ENCODE measurements at places on chromosomes 6 and 20.

GRCh38 chr6:74268815-74269599 is 573.0 kb downstream of the CD109 start:
- DNase-seq, result no peak

DNA sequence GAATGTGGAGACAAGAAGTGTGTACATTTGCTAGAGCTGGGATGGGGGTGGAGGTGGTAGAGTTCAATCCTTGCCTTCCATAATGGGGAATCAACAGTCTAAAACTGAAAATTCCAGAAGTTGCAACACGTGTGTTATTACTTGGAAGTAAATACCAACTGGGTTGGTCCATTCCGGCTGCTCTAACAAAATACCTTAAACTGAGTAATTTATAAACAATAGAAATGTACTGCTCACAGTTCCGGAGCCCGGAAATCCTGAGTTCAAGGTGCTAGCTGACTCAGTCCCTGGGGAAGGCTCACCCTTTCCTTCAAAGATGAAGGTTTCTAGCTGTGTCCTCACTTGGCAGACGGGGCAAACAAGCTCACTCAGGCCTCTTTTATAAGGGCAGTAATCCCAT is 59.0 kb downstream of the RIN2 start:
- peak; percentile 79 for DNase-seq

DNA sequence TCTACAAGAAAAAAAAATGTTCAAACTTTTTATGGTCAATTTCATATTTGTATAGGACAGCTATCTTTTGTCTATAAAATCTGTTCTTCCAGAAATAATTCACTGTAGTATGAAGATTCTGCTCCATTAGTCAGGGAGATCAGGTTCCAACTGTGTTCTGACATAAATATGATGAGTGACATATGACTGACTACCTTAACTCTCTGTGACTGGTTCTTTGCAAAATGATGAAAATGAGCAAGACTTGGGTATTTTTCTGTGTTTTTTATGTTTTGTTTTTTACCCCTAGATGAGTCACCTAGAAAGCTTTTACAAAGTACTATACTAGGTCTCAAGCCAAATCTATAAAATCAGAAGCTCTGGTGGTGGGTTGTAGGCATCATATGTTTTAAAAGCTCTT is 229.6 kb downstream of the MMUT start:
- no peak for DNase-seq

DNA sequence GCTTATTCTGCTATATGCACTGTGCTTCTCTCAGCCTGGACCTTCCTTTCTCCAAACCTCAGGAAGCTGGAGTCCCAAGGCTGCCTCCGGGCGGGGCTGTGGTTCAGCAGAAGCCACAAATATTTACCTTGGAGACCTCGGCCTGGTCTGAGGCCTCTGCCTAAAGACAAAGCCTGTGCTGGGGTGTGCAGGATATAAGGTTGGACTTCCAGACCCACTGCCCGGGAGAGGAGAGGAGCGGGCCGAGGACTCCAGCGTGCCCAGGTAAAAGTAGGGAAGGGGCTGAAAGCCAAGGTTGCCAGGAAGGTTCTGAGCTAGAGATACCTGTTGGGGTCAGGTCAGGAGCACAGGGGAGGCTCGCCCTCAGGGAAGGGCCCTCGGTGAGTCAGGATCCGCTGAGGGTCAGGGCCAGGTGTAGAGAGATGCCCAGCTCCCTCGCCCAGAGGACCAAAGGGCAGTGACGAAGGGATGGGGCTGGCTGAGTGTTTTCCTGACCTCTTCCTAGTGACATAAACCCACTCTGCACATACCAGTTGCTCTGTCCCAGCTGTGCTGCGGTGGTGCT is at the start of gene BPIFB1:
Gene BPIFB1 (plus strand): TSS at position 224 of the 565 bp plus-strand sequence. CDS start 2,860 bp downstream, outside the sequence.
- DNase-seq, result no peak

DNA sequence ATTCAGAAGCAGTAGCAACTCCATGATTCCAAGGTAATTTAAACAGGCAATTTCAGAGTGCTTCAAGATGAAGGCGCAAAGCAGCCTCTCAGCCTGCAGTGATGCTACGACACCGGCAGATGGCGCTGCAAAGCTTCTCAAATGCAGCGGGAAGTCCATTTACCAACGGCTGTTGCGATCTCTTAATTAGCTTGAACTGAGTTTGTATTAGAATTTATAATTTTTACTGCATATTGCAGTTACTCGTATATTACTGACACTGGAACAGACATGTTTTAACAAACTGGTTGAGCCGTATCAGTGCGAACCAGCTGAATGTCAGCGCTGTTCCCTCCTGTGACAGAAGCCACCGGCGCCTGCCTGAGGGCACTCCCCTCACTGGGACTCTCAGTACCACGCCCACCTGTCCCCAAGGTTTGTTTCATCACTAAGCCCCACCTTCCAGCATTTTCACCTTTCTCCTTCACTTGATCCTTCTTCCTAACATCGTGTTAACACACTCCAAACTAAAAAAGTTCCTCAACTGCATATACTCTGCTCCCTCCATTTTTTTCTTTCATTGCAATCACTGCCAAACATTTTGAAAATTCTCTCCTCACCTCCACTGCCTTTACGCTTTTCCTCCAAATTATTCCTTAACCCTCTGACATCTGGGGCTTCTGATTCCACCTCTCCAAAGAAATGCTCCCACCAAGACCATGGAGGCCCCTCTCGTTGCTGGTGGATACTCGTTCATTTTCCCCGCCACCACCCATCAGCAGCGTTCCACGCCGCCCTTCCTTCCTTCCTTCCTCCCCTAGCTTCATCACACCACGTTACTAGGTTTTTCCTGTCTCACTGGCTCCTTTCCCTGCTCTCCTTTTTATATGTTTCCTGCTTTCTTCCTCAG is 14.5 kb downstream of the GNL1 start:
- DNase-seq, result peak; percentile 78

DNA sequence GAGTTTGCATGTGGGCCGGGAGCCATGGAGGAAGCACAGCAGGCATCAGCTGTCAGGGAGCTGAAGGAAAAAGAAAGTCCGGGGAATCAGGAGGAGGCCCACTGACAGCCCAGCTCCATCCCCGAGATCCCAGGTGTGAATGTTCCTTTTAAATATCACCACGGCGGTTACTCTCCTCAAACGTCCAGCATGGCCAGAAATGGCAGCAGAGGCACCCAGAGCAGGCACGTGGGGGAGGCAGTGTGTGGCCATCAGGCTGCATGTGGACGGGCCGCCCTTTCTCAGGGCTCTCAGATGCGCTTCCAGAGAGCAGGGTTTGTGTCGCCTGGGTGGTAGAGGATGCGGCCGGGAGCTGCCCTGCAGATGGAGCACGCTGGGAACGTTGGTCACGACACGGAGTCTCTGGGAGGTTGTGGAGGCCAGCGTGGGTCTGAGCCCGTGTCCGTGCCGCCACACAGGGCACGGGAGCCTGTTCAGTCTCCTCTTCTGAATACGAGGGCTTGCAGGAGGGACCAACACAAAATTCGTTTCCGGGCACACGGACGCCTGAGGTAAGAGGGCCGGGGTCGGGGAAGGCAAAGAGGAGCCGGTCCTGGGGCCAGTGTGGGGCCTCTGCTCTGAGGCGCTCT is 45.3 kb upstream of the DACT2 start:
- no peak for DNase-seq

DNA sequence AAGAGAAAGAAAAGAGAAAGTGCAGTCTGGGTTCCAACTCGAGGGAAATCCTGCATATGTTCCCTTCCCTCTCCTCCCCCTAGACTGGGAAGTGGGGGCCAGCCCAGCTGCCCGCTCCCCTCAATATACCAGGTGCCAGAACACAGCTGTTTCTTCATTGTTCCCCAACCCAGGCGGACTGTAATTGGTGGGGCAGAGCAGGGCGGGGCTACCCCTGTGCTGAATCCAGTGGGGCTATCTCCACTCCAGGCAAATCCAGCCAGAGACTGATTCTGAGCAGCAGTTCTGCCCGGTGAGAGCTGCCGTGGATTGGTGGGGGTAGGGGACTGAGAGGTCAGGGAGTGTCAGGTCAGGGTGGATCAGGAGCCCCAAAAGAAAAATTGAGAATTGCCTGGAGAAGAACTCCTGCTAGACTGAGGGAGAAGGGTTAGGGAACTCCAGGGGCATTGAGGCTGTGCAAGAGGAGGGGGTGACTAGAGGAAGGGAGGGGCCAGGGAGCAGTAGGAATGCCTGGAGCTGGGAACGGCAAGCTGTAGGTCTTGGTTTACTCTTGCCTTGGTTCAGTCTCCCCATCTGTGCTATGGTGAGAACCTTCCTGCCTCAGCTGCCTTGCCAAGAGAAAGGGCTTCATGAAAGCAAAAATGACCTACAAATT is at the start of gene MYMX:
Gene MYMX (plus strand): TSS at position 250 of the 655 bp plus-strand sequence. CDS start 546 bp downstream, outside the sequence.
- no peak for DNase-seq

DNA sequence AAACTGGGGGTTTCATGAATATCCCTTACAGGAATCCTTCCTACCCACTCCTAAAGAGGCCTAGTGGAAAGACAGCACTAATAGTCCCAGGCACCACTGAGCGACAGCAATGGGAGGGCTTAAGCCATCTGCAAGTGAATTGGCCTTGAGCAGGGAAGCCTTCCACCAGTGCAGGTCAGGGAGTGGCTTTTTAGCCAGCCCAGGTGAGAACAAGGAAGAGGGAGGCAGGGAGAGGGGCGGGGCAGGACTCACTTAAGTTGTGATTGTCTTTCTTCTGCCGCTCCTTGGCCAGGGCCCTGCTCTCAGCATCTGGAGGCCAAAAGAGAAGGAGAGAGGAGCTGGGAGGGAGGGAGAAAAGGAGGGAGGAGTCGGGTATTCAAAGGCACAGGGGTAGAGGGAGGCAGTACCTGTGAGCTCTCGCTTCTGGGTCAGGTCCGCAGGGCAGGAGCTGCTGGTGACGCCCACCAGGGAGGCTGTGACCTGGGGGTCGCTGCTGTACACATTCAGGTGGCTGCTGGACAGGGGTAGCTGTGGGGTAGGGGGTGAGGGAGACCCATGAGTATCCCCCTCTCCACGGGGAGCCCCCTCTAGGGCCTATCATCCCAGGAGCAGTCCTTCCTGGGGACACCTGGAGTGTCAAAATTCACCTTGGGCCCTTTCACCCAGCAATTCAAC is 47.8 kb downstream of the TFEB start:
- no peak for DNase-seq

- no peak for DNase-seq
Measured at GRCh38 chr6:169225131-169225576, 28.5 kb downstream of the THBS2 start.

DNA sequence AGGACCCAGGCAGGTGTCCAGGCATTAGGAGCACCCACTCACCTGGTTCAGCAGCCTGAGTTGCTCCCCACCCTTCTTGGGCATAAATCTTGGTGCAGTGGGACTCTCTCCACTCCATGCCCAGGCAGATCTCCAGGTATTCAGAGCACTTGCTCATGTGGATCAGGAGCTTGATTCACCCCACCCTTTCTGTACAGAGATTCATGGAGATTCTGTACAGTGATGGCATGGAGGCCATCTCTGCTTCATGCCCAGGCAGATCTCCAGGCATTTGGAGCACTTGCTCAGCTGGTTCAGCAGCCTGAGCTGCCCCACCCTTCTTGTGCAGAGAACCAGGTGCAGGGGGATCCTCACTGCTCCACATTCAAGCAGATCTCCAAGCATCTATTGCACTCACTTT is 44.1 kb downstream of the BEND6 start:
- no peak for DNase-seq

- no peak for DNase-seq
Measured at GRCh38 chr6:11865680-11866300, 87.2 kb upstream of the ADTRP start.

GRCh38 chr20:46713957-46714834 is 4.7 kb downstream of the SLC2A10 start:
- DNase-seq, result no peak

GRCh38 chr20:17518339-17519052 is 12.7 kb downstream of the BFSP1 start:
- no peak for DNase-seq

DNA sequence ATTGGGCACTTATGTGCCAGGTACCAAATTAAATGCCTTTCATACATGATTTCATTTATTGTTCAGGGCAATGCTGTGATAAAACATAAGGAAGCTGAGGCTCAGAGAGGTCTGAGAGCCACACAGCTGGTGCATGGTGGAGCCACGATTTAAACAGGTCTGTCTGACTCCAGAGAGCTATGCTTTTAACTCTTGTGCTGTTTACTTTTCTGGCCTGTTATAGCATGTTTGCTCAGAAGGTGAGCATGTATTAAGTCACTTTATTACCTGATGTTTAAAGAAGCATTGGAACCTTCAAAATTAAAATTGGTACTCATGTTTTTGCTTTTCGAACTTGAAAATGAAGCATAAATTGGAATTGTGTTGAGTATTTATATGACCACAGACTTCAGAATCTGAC is 26.8 kb downstream of the MCM8 start:
- DNase-seq, result no peak

GRCh38 chr20:46967646-46968045 is 73.0 kb downstream of the EYA2 start:
- DNase-seq, result no peak

DNA sequence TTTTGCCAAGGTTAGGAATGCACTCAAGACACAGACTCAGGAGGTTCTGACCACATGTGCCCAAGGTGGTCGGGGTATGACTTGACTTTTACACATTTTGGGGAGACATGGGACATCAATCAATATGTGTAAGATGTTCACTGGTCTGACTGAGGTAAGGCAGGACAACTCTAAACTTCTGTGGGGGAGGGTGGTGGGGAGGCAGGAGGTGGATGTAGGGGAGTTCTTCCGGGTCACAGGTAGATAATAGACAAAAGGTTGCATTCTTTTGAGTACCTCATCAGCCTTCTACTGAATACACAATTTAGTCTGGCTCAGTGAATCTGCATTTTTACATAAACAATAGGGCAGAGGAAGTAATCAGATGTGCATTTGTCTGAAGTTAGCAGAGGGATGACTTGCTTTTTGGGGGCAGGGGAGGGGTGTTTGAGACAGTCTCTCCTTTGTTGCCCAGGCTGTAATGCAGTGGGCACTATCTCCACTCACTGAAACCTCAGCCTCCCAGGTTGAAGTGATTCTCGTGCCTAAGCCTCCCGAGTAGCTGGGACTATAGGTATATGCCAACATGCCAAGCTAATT is 10.9 kb downstream of the ECHDC1 start:
- DNase-seq, result no peak

DNA sequence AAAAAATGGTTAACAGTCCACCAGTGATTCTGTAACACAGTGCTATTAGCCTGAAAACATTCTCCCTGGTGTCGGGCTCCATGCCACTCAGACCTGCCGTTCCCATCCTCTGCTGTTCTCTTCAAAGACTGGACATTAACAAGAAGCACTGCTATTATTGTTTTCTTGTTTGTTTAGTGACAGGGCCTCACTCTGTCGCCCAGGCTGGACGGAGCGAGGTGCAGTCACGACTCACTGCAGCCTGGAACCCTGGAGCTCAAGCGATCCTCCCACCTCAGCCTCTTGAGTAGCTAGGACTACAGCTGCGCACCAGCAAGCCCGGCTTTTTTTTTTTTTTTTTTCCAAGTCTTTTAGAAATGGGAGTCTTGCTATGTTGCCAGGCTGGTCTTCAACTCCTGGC is 9.6 kb downstream of the RMND1 start:
- DNase-seq, result no peak

DNA sequence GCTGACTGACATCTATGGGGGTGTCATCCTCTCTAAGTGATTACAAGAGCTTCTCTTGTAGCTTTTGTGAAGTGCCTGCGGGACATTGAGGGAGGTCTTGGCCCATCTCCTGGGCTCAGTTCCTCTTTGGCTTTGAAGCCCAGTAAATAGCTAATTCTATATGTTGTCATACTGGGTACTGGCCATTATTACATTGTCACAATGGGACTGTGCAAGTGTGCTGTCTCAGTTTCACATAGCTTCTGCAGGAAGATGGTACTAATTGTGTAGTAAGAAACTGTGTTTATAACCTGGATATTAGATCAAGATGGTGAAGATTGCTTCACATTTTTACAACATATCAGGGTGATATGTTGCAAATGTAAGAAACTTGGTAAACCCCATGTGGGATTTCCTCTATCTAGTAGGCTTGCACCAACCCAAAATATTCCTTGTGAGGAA is 19.9 kb downstream of the SPINT3 start:
- no peak for DNase-seq

Data from fibroblast of upper back skin (primary cell).